ENCODE measurements at places on chromosomes 1 and 21. TPM values are rescaled to one million over a fixed set of nuclear protein-coding genes. Genes with fewer than 3 reads are reported as not detected.

Gene LAPTM5
- total RNA-seq, result 70.7 TPM

Gene SYT11
- 8.5 TPM for total RNA-seq

Gene ATP1A4
- not detected for total RNA-seq

Gene FBLIM1
- 75.5 TPM for total RNA-seq

Gene LINGO4
- not detected for total RNA-seq

Gene MEX3A
- total RNA-seq, result 2.1 TPM

Gene SPATA45
- total RNA-seq, result not detected

Gene IGSF3
- total RNA-seq, result 41.8 TPM

Gene S100A7
- not detected for total RNA-seq

Gene RPF1
- total RNA-seq, result 78.6 TPM

Gene GJA8
- 0.12 TPM for total RNA-seq

Gene OR2AK2
- total RNA-seq, result not detected

Gene SLC25A34
- total RNA-seq, result 0.12 TPM

Gene CACNA1S
- not detected for total RNA-seq

Gene ZFP69
- 4.9 TPM for total RNA-seq

Gene SPRR2G
- total RNA-seq, result not detected

Gene EDARADD
- 1.7 TPM for total RNA-seq

Gene MMEL1
- 2.8 TPM for total RNA-seq

Gene TAGLN2
- 811 TPM for total RNA-seq

Gene HAX1
- 107 TPM for total RNA-seq

Gene CD5L
- 0.12 TPM for total RNA-seq

Gene WLS
- total RNA-seq, result 77.6 TPM

Gene TGFB2
- total RNA-seq, result 11.3 TPM

Gene SLC1A7
- not detected for total RNA-seq

Gene OR2T35
- not detected for total RNA-seq

Gene PAQR7
- total RNA-seq, result 3.2 TPM

Gene CELA3B
- total RNA-seq, result not detected

Gene LIN9
- 17.5 TPM for total RNA-seq

Gene ADGRL4
- 50.3 TPM for total RNA-seq

Data from RPMI7951 (cell line).